HCT116 (cell line): ENCODE measurements at places on chromosomes 5 and 9.

- DNase-seq: no peak
These were observed 294.7 kb upstream of the SLC30A5 start for GRCh38 chr5:68798877-68799843.

DNA sequence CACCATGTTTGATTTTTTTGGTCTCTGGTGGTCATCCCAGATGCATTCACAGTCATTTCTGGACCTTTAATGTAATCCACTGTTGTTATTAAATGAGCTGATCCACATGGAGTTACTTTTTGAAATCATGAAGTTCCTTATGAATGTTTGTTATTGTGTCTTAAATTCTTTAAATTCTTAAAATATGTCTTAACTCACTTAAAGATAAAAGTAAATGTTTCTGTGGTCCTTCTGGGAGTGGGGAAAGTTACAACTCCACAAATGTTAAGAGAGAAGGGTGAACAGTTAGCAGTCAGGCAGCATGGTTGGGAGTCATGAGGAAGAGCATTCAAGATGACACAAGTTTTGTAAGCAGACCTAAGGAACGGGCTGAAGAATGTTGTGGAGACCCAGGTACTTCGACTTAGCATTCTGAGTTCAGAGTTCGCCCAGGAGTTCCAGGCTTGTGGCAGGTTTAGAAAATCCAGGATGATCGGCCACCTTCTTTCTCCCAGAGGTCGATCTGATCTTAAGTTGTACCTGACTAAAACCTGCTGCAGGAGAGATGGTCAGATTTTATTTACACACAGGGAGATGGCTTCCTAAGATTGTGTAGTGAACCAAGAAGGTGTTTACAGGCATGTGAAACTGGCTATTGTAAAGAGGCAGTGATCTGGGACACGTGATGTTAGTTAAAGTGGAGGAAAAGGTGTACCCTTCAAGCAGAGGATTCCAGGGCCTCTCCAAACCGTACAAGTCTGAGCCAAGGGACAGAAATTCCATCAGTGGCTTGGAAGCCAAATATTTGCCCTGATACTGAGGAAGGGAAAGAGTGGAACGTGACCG lies 17.2 kb downstream of the SLC1A1 start:
- DNase-seq: no peak

DNA sequence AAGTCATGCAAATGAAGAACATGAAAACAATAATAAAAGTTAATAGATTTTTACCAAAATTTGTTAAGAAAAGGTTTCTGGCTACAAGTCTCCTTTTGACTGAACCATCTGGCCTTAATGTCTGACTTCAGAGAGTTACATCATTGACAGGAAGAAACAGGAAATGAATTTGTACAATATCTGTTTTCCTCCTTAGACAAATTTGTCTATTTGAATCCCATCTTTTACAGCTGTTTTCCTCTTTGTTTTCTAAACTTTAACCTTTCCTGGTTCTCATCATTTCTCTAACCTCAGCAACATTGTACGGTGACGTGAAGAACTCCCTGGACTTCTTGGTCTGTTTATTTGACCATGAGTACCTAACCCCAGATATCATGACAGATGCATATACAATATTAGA lies 567.5 kb upstream of the RIOK2 start:
- DNase-seq: no peak

DNA sequence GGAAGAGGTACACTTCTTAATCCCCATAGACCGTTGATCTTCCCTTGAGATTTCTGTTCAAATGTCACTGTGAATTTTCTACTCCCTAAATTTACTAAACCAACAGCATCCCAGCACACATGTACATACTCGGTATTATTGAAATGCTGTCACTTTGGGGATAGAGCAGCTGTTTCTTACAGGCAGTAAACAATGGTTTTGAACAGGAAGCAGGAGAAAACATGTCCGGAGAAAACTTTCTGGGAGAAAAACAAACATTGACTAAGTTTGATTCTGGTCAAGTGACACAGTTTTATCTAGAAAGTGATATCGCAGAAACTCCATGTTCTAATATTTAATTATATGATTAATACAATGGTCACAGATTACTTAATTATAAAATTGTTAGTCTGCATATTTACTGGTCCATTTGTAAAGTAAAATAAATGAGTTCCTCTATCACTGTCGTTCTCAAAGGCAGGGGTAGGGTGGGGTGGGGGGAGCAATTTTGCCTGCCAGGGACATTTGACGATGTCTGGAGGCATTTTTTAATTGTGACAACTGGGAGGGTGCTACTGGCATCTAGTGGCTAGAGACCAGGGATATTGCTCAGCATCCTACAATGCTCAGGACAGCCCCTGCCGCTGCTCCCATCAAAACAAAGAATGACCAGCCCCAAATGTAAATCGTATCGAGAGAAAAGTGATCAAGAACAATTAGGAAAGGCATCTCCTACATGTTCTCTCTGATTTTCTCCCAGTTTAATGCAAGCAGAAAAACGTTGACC lies 12.2 kb downstream of the TAS2R1 start:
- DNase-seq: no peak

DNA sequence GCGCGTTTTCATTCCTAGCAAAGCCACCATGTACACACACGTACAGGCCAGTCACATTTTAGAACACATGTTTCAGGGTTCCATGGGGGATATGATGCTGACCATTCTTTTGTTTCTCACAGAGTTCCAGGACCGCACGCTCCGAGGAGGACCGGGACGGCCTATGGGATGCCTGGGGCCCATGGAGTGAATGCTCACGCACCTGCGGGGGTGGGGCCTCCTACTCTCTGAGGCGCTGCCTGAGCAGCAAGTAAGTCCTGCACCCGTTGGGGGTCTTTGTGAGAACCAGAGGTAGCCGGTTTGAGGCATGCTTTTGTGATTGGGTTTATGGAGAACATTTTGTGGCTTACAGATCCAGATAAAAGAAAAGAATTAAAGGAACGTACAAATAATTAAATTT lies 30.8 kb downstream of the ADAMTSL1 start:
- no peak for DNase-seq

DNA sequence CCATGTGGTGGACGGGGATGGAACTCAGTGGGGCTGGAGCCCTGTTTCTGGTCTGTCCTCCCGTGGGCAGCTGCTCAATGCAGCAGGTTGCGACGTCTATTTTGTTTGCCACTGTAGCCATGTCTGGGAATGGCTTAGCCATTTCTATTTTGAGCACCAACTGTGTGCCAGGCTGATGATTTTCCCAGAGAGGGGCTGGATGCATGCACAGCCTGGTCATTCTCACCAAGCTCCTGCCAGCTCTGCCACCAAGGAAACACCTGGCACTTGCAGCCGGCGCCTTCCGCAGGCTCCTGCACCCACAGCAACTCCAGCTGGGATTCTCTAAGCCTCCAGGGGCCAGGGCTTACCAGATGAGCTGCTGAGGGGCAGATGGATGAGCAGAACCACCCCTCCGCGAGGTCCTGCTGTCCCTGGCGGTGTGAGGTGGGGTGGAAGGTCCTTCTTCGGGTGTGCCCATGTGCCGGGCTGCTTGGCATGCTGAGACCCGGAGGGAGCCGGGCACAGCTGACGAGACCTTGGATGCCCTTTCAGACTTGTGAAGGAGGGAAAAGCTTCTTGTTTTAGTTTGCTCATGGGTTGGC lies 151.2 kb downstream of the RXRA start:
- DNase-seq: no peak

GRCh38 chr9:2125906-2126305 lies 110.8 kb downstream of the SMARCA2 start:
- DNase-seq: no peak

GRCh38 chr9:7456793-7457530 lies 342.6 kb downstream of the DMAC1 start:
- no peak for DNase-seq

DNA sequence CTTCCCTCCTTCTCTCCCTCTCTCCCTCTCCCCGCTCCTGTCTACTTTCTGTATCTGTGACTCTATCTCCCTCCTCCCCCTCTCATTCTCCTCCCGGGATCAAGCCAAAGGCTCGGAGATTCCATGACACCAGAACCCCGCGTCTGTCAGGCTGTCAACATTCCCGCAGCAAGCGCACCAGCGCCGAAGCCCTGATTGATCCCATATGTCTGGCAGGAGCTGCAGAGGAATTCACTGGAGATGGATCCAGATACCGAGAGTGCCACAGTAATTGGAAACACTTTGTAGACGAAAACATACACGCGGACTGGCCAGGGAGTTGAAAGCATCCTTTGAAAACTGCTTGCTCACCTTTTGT lies 300 bp upstream of the SVEP1 start:
- DNase-seq: no peak

GRCh38 chr5:107821288-107821687 lies 150.6 kb upstream of the EFNA5 start:
- DNase-seq: no peak

- DNase-seq: no peak
These were observed 372.8 kb upstream of the PIK3R1 start for GRCh38 chr5:67842806-67843205.

DNA sequence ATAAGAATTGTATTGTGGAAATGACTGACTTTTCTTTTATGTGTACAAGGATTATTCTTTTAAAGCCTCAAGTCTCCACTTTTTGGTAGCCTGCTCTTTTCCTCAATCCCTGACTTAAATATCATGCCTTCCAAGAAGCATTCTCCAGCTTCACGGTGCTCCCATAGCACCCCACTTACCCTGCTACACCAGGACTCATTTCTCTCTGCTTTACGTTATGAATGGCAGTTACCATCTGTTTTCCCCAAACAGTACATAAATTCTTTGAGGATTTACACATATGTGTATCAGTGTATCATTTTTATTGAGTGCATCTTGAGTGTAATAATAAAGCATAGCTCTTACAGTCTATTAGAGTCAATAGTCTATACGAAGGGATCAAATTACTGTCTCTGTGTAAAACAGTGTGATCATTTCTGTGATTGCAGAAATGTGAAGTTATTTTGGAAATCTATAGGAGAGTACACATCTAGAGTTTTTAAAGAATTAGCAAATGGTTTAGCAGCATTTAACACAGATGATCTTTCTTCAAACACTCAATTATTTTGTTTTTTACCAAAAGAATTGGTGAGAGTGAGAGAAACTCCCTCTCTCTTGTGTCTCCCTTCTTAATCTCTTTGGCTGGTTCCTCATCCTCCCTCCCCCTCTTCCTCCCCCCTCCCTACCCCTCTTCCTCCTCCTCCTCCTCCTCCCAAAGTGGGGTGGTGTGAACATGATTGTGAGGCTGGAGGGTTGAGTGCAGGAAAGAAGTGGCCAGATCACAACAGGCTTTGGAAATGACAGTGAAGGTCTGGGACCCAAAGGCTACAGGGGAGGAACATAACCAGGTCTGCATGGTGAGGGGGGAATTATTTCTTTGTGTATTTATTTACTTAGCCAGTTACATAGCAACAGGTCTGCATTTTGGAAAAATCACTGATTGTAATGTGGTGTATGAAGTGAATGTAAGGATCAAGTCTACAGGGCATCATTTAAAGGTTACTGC lies 27.6 kb upstream of the ECM2 start:
- no peak for DNase-seq

DNA sequence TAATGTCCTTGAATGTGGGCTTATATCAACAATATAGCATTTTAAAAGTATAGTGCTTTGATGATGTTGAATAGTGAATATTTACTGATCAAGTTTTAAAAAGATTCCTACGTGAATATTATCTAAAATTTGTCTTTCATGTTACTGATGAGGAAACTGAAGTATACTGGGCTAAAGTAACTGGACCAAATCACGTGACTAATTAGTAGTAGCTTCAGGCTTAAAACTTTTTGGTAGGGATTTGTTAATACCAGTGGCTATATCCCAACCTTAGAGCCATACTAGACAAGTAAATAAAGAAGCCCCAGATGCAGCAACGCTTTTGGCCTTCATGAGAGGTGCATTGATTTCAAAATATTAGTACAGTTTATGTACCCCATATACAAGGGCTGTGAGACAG lies 152.1 kb upstream of the EDIL3 start:
- no peak for DNase-seq

DNA sequence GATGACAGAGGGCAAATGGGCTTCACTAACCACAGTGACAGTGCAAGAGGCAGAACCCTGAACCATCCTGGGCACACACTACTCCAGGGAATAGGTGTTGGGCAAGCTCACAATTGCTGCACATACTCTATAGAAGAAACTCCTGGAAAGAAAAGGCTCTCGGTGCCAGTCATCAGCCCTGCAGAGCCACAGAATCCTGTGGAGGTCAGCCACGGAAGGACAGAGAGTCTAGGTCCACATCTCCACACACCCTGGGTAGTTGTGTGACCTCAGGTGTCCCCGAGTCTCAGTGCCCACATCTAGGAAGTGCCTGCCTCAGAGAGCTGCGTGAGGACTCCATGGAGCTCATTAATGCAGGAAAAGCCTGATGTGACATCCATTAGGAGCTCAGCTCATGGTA lies 16.0 kb upstream of the ANGPTL2 start:
- no peak for DNase-seq

GRCh38 chr9:16626577-16627130 lies 243.8 kb downstream of the BNC2 start:
- no peak for DNase-seq

- no peak for DNase-seq
These were observed 441.8 kb upstream of the SGCD start for GRCh38 chr5:155885199-155885598.
